HFFc6 (cell line): ENCODE measurements at places on chromosomes 12 and 14. TPM values are rescaled to one million over a fixed set of nuclear protein-coding genes. Genes with fewer than 3 reads are reported as not detected.

Gene IAPP
- total RNA-seq, result not detected in 3 replicates

DNA sequence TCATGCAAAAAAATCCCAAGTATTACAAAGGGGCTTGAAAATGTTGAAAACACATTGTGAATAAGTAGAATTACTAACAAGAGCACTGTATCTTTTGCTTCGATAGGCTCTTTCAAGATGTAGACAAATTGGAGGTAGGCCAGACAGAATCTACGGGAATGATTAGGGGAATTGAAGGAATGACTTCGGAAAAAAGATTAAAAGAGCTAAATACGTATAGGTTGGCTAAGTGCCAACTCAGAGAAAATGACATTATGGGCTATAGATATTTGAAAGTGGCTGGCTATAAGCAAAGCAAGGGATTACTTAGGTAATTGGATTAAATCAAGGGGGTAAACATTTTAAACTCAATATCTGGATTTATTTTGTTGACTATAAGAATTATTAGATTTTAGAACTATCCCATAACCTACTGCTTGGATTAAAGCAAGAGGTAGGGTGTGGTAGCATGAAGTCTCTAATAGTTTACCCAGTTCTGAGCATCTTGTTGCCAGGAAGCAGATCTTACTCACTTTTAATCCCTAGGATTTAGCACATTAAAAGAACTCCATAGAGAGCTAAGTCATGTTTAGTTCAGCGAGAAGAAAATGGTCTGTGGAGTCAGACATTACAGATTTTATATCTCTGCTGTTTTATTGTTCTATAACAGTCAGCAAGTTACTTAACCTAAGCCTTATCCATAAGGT is 489.8 kb downstream of the DIO2 start:
- DNase-seq, result no peak
- no peaks in the 10 kb centered on the region for H3K4me1 ChIP-seq
- H3K36me3 ChIP-seq, result no peaks in the 10 kb centered on the region

DNA sequence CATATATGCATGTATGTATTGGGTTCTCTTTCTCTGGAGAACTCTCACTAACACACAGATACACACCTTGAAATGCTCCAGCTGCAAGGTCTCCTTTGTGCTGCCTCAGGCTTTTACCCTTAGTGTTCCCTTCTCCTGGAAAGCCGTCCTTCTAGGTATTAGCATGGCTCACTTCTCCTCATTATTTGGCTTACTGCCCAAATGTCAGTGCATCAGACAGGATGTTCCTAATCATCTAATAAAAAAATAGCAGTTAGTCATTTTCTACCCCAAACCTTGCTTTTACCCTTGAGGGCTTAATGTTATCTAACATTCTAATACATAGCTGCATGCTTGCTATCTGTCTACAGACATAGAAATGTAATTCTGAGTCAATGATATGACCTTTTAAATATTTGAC is 109.0 kb upstream of the SLC16A7 start:
- peaks cover 6% of the 10 kb centered on the region for H3K4me1 ChIP-seq
- H3K4me3 ChIP-seq, result no peak overlapping the region
- H3K27me3 ChIP-seq, result peaks cover 1% of the 10 kb centered on the region; the same call in 1 of the 2 replicates
- no peak overlapping the region for H3K27ac ChIP-seq
- H3K36me3 ChIP-seq, result no peaks in the 10 kb centered on the region

- no peak overlapping the region for H3K4me3 ChIP-seq
- no peak for DNase-seq
- 0 out of 2 replicates have a peak, but pooled peaks cover 3% of the 10 kb centered on the region for H3K36me3 ChIP-seq
- no peaks in the 10 kb centered on the region for H3K4me1 ChIP-seq
- H3K27me3 ChIP-seq, result peaks cover 2% of the 10 kb centered on the region
Measured at GRCh38 chr14:104184911-104185499, 46.6 kb downstream of the KIF26A start.

Gene ASCL1
- not detected in 3 replicates for total RNA-seq

- no peak overlapping the region for H3K4me3 ChIP-seq
- no peaks in the 10 kb centered on the region for H3K36me3 ChIP-seq
- H3K4me1 ChIP-seq, result peaks cover 7% of the 10 kb centered on the region
- no peak for DNase-seq
Measured at GRCh38 chr12:12069821-12070548, 754 bp upstream of the BCL2L14 start.

Gene SMIM41
- total RNA-seq, result not detected in 3 replicates

- peaks cover 38% of the 10 kb centered on the region for H3K27me3 ChIP-seq
- DNase-seq, result no peak
- peaks cover 11% of the 10 kb centered on the region for H3K4me1 ChIP-seq
- no peak within 1 kb of the TSS for H3K27ac ChIP-seq
Measured at GRCh38 chr12:22334410-22335100, at the start of gene ST8SIA1. ST8SIA1 (minus strand) TSS chr12:22334707; CDS start chr12:22334232, 475 bp downstream.

Gene CCDC177
- total RNA-seq, result not detected in 3 replicates

Gene TAS2R50
- 0.19 to 0.22 TPM in 2 of 3 replicates, not detected in the other for total RNA-seq

GRCh38 chr12:97502600-97502999 is 40.0 kb downstream of the RMST start:
- no peak overlapping the region for H3K4me3 ChIP-seq
- DNase-seq, result no peak
- no peaks in the 10 kb centered on the region for H3K36me3 ChIP-seq
- no peak overlapping the region for H3K27ac ChIP-seq

Gene VPS33A
- total RNA-seq, result 25.0 to 31.0 TPM (median 28.3 TPM) in 3 replicates

DNA sequence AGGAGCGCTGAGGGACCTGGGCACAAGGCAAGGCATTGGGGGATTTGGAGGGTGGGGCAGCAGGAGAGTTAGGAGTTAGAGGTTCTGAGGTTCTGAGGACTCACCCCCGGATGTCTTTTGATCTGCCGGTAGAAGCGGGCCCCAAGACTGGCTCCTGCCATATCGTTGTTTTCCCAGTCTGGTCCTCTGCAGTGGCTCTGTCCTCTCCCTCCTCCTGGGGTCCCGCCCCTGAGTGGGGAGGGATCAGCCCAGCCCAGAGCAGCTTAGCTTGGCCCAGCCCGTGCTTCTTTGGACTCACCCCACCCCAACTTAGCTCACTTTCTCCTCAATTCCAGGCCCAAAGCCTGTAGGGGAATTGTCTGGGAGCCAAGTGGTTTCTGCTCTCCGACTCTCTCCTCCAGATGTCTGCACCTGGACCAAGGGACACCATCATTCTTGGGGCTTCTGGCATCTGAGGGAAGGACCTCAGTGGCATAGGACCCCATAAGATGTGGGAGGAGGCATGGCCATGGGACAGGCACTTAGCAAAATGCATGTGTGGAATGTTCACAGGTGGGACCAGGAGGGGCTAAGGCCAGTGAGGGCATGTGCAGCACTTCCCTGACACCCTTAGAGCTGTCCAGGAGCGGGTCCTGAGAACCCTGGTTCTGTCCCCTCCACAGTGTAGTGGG is 7.5 kb downstream of the SHMT2 start:
- H3K27ac ChIP-seq, result no peak overlapping the region
- no peak overlapping the region for H3K4me3 ChIP-seq
- peaks cover 19% of the 10 kb centered on the region for H3K27me3 ChIP-seq

DNA sequence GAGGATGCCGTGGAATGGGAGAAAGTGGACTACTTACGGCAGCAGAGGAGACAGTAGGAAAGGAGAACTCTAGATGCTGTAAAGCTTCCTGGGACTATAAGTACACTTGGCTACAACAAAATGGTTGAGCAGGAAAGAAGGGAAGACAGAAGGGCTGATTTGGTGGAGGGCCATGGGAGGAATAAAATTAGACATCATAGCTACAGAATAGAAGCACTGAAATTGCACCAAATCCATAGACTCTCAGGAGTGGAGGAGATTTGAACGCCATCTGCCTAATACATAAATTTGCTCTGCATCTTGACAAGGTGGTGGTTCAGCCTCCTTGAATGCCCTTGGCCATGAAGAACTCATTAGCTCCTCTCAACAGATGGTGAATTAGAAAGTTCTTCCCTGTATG is 16.3 kb upstream of the DCP1B start:
- H3K4me1 ChIP-seq, result peaks cover 12% of the 10 kb centered on the region
- H3K4me3 ChIP-seq, result no peak overlapping the region
- peaks cover 45% of the 10 kb centered on the region for H3K27me3 ChIP-seq
- DNase-seq, result no peak

Gene RD3L
- total RNA-seq, result not detected in 3 replicates

GRCh38 chr14:76134231-76134630 is 17.5 kb upstream of the GPATCH2L start:
- DNase-seq, result no peak
- H3K36me3 ChIP-seq, result no peaks in the 10 kb centered on the region
- H3K27ac ChIP-seq, result no peak overlapping the region
- no peak overlapping the region for H3K4me3 ChIP-seq

DNA sequence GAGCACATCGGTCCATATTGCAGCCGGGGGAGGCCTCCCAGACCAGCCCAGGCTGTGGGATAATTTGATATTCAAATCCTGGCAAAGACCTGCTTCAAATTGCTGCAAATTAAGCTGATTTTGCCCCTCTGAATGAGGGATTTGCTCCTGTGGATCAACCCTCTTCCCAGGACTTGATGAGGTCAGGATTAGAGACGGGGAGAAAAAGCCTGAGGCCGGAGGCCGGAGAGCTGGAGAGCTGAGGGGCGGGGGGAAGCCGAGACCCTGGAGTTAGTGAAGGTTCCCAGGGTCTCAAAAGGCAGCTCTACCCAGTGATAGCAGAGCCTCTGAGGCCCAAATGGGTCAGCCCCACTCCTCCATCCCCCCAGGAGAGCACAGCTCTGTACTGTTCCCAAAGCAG is 17.5 kb upstream of the VSX2 start:
- no peaks in the 10 kb centered on the region for H3K4me1 ChIP-seq
- DNase-seq, result no peak
- no peak overlapping the region for H3K27ac ChIP-seq
- H3K36me3 ChIP-seq, result no peaks in the 10 kb centered on the region
- peaks cover 31% of the 10 kb centered on the region for H3K27me3 ChIP-seq

- no peaks in the 10 kb centered on the region for H3K4me1 ChIP-seq
- no peaks in the 10 kb centered on the region for H3K36me3 ChIP-seq
- no peak for DNase-seq
- H3K27me3 ChIP-seq, result peaks cover 16% of the 10 kb centered on the region
Measured at GRCh38 chr14:99242816-99243721, 28.9 kb downstream of the BCL11B start.

GRCh38 chr14:70890826-70891659 is 16.2 kb upstream of the PCNX1 start:
- H3K4me3 ChIP-seq, result no peak overlapping the region
- no peak overlapping the region for H3K27ac ChIP-seq
- no peaks in the 10 kb centered on the region for H3K27me3 ChIP-seq
- H3K36me3 ChIP-seq, result no peaks in the 10 kb centered on the region
- peaks cover 58% of the 10 kb centered on the region for H3K4me1 ChIP-seq
- DNase-seq, result no peak

- H3K27me3 ChIP-seq, result peaks cover 30% of the 10 kb centered on the region
- H3K27ac ChIP-seq, result no peak within 1 kb of the TSS
- no peaks in the 10 kb centered on the region for H3K36me3 ChIP-seq
- H3K4me3 ChIP-seq, result peak within 1 kb of the TSS; percentile 25; the same call in 1 of the 2 replicates
- H3K4me1 ChIP-seq, result no peaks in the 10 kb centered on the region
Measured at GRCh38 chr14:95319312-95320077, at the start of gene CLMN. CLMN (minus strand) TSS chr14:95319908; CDS start chr14:95319792, 116 bp downstream.

Gene ST8SIA1
- not detected in 2 replicates for total RNA-seq

DNA sequence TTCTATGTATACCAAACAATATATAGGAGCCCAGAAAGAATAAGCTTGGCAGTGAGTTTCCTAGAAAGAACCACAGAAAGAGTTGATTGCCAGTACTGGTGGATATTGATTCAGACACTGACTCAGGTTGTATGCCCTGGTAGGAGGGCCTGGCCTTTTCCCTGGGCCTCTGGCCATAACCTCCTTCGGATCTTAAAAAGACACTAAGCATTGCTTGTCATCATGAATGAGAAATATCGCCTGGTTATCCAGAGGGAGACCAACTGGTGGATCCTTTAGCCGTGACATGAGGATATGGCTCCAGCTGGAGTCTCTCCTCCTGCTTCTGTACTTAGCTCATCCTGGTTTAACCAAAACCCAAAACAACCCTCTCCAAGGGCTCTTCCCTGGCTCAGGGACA is 231.5 kb downstream of the MSRB3 start:
- no peaks in the 10 kb centered on the region for H3K4me1 ChIP-seq
- no peaks in the 10 kb centered on the region for H3K36me3 ChIP-seq
- peaks cover 2% of the 10 kb centered on the region; the same call in 1 of the 2 replicates for H3K27me3 ChIP-seq
- no peak overlapping the region for H3K27ac ChIP-seq
- no peak for DNase-seq

Gene PZP
- not detected in 3 replicates for total RNA-seq

Gene RCOR1
- total RNA-seq, result 24.0 to 26.2 TPM (median 24.5 TPM) in 3 replicates

DNA sequence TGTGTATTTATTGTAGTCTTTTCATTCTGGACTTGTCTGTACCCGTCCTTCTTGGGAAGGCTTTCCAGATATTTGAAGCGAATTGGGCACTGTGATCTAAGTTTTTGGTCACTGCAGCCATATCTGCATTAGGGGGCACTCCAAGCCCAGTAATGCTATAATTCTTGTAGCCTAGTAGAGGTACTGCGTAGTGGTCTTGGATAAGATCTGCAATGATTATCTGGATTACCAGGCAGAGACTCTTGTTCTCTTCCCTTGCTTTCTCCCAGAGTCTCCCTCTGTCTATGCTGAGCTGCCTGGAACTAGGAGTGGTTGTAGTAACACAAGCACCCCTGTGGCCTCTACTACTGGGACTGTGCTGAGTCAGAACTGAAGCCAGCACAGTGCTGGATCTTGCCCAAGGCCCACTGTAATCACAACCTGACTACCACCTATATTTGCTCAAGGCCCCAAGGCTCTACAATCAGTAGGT is 30.0 kb downstream of the SLC38A2 start:
- H3K27ac ChIP-seq, result no peak overlapping the region; the same call in 1 of the 2 replicates
- H3K4me3 ChIP-seq, result no peak overlapping the region
- peaks cover 1% of the 10 kb centered on the region; the same call in 1 of the 2 replicates for H3K27me3 ChIP-seq
- DNase-seq, result peak; percentile 49
- H3K4me1 ChIP-seq, result peaks cover 16% of the 10 kb centered on the region
- H3K36me3 ChIP-seq, result no peaks in the 10 kb centered on the region; the same call in 1 of the 2 replicates

DNA sequence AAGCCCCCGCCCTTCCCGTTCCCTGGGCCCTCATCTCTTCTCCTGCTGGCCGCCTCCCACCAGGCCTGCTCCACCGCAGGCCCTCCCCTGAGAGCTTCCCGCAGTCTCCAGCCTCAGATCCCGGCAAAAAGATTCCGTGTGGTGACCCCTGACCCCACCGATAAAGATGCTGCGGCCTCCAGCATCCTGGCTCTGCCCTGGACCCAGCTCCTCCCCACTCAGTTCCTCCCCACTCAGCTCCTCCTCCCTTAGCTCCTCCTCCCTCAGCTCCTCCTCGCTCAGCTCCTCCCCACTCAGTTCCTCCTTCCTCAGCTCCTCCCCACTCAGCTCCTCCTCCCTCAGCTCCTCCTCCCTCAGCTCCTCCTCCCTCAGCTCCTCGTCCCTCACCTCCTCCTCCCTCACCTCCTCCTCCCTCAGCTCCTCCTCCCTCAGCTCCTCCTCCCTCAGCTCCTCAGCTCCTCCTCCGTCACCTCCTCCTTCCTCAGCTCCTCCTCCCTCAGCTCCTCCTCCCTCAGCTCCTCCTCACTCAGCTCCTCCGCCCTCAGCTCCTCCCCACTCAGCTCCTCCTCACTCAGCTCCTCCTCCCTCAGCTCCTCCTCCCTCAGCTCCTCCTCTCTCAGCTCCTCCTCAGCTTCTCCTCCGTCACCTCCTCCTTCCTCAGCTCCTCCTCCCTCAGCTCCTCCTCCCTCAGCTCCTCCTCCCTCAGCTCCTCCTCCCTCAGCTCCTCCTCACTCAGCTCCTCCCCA is 17.0 kb downstream of the NOC4L start:
- DNase-seq, result no peak
- no peak overlapping the region for H3K4me3 ChIP-seq
- no peaks in the 10 kb centered on the region; the same call in 1 of the 2 replicates for H3K27me3 ChIP-seq
- H3K4me1 ChIP-seq, result no peaks in the 10 kb centered on the region
- H3K27ac ChIP-seq, result no peak overlapping the region

Gene RIMBP2
- total RNA-seq, result not detected in 3 replicates

Gene SLC8B1
- total RNA-seq, result 6.1 and 6.3 TPM in 2 replicates

- DNase-seq, result no peak
- peaks cover 9% of the 10 kb centered on the region; the same call in 1 of the 2 replicates for H3K36me3 ChIP-seq
- H3K27me3 ChIP-seq, result peaks cover 5% of the 10 kb centered on the region
- H3K27ac ChIP-seq, result no peak overlapping the region
- H3K4me1 ChIP-seq, result 0 out of 2 replicates have a peak, but pooled peaks cover 3% of the 10 kb centered on the region
- H3K4me3 ChIP-seq, result no peak overlapping the region
Measured at GRCh38 chr14:88955455-88955854, 131.0 kb downstream of the TTC8 start.
